ENCODE measurements at places on chromosomes 3 and 15. TPM values are rescaled to one million over a fixed set of nuclear protein-coding genes. Genes with fewer than 3 reads are reported as not detected.

DNA sequence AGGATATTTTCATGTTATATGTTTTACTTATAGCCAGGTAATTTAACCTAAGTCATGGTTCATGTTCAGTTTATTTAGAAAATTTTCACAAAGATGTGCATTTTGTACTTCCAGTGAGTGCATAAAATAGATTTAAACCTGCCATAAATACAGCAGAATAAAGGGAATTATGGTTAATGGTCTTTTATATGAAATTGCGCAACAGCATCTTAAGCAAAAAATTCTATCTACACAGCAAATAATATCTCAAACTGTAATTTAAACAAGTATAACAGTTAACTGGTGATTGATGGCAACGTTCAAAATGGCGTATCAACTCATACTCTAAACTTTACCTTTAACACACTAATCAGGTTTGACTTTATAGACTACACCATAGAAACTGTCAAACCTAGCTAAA is 97.6 kb downstream of the ROBO1 start:
- H3K4me3 ChIP-seq = no peak overlapping the region
- no peaks in the 10 kb centered on the region for H3K36me3 ChIP-seq
- no peaks in the 10 kb centered on the region for H3K4me1 ChIP-seq
- no peak for DNase-seq
- no peaks in the 10 kb centered on the region for H3K27me3 ChIP-seq

DNA sequence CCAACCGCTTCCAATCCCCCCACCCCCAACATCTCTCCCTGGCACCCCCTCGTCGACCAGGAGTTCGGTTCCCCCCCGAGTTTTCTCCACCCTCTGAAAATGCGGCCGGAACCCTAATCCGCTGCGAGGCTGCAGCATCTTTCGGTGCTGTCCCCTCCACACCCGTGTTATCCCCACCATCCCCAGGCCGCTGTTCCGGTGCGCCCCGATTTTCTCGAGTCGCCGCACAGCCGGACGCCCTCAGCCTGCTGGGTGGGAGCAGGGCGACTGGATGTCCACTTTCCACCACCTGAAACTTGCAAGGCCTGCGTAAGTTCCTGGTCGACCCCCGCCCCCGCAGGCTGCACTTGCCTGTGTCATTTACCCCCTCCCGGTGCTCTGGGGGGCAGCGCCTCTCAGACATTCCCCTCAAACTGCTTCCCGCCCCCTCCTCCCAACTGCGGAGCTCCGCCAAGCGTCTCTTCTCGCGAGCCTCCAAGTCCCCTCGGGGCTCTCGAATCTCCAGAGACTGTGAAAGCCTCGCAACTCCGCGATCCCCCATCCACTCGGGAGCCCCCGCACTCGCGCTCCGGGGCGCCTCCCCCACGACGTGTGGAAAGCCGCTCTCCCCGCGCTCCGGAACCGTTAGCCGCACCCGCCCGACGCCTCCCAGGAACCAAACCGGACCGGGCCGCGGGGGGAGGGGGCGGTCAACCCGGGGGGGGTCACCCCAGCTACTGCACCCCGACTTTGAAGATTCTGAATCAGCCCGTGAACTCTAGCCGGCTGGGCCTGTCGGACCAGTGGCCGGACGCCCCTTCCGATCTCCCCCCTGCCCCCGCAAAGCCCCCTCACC is 566 bp downstream of the ETV5 start:
- H3K27me3 ChIP-seq = peaks cover 87% of the 10 kb centered on the region
- no peaks in the 10 kb centered on the region for H3K36me3 ChIP-seq
- peak overlapping the region; percentile 96 for H3K4me3 ChIP-seq
- no peak overlapping the region for H3K27ac ChIP-seq

Gene ITPKA
- 0.25 TPM for total RNA-seq

DNA sequence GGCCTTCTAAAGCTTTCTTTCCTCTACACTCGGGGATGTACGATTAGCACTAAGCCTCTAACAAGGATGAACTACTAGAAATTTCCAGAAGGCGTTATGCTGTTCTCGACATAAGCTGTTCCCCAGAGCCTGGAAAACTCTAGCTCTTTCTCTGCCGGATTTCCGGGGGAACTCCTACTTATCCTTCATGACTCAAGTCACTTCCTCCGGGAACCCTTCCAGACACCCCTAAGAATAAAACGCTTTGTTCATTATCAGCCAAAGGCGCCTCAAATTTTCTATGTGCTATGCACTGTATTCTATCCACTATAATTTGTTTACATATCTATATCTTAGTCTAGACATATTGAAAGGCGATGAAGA is 455 bp upstream of the SNAP23 start:
- no peak for DNase-seq
- peaks cover 34% of the 10 kb centered on the region for H3K4me1 ChIP-seq
- peak overlapping the region; percentile 96 for H3K4me3 ChIP-seq
- peaks cover 2% of the 10 kb centered on the region for H3K36me3 ChIP-seq
- peak overlapping the region; percentile 93 for H3K27ac ChIP-seq
- no peaks in the 10 kb centered on the region for H3K27me3 ChIP-seq

DNA sequence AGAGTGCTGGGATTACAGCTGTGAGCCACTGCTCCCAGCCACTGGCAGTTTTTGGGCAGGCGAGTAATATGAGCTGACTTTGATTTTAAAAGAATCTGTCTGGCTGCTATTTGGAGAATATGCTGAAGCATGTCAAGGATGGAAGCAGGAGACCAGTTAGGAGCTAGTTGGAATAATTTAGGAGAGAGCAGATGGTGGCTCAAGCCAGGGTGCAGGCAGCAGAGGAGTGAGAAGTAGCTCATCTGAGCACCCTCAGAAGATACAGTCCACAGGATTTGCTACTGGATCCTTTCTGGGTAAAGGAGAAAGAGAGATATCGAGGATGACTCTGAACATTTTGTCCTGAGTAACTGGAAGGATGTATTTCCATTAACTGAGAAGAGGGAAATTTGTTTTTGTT is 30.4 kb upstream of the BDH1 start:
- H3K4me1 ChIP-seq = peaks cover 21% of the 10 kb centered on the region
- no peak overlapping the region for H3K4me3 ChIP-seq
- H3K27ac ChIP-seq = no peak overlapping the region
- DNase-seq = no peak
- no peaks in the 10 kb centered on the region for H3K36me3 ChIP-seq

DNA sequence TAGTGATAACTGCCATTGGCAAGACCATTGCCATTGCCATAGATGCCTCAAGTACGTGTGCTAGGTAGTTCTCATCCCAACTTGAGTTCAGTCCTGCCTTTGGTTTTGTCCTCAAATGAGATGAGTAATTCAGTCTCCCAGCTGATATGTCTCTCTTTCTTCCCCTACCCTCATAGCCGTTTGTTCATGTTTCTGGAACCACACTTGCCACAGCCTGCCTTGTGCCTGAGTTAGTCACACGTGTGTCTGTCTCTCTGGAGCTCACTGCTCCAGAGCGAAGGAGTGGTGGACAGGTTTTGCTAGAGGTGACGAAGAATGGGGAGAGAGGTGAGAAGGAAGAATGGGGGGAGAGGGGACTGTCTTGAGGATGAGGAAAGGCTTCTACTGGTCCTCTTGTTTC is 88.0 kb upstream of the IGF1R start:
- no peak overlapping the region for H3K4me3 ChIP-seq
- H3K4me1 ChIP-seq = peaks cover 1% of the 10 kb centered on the region
- H3K36me3 ChIP-seq = no peaks in the 10 kb centered on the region
- no peak overlapping the region for H3K27ac ChIP-seq
- DNase-seq = no peak
- H3K27me3 ChIP-seq = peaks cover 7% of the 10 kb centered on the region

DNA sequence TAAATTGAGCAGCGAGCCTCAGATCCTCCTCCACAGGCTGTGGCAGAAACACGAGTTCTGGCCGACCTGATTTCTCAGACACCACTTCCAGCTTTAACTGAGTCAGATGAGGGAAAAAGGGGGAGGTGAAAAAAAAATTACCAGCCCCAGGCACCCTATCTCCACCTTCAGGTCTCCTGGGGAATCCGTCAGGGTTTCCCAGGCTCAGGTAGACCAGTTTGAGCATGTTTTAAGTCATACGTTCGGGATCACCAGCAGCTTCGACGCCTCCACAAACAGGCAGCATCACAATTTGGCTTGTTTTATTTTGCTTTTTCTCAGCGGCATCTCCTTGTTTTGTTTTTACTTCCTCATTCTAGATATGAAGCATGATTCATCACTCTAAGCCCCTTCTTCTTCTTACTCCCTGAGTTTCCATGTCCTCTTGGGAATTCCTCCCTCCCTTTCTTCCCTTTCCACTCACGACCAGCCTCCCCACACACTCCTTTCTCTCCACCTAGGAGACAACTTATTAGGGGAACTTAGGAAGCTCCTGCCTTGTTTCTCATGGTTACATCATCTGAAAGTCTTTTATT is 190.1 kb downstream of the ZNF621 start:
- no peak overlapping the region for H3K27ac ChIP-seq
- peaks cover 7% of the 10 kb centered on the region for H3K27me3 ChIP-seq
- H3K4me3 ChIP-seq = no peak overlapping the region

Gene TAGLN3
- not detected for total RNA-seq

GRCh38 chr15:62975515-62975914 is 67.0 kb upstream of the TPM1 start:
- H3K4me1 ChIP-seq = peaks cover 5% of the 10 kb centered on the region
- peaks cover 19% of the 10 kb centered on the region for H3K27me3 ChIP-seq
- no peak overlapping the region for H3K27ac ChIP-seq
- no peak overlapping the region for H3K4me3 ChIP-seq

- H3K27me3 ChIP-seq = no peaks in the 10 kb centered on the region
- H3K4me1 ChIP-seq = no peaks in the 10 kb centered on the region
- H3K4me3 ChIP-seq = no peak overlapping the region
- no peaks in the 10 kb centered on the region for H3K36me3 ChIP-seq
- no peak overlapping the region for H3K27ac ChIP-seq
Measured at GRCh38 chr3:126340596-126340942, 16.6 kb downstream of the KLF15 start.

GRCh38 chr3:133750259-133750656 is 4.1 kb downstream of the TF start:
- no peak for DNase-seq
- H3K27me3 ChIP-seq = peaks cover 39% of the 10 kb centered on the region
- H3K27ac ChIP-seq = no peak overlapping the region
- H3K4me3 ChIP-seq = no peak overlapping the region
- H3K36me3 ChIP-seq = no peaks in the 10 kb centered on the region

DNA sequence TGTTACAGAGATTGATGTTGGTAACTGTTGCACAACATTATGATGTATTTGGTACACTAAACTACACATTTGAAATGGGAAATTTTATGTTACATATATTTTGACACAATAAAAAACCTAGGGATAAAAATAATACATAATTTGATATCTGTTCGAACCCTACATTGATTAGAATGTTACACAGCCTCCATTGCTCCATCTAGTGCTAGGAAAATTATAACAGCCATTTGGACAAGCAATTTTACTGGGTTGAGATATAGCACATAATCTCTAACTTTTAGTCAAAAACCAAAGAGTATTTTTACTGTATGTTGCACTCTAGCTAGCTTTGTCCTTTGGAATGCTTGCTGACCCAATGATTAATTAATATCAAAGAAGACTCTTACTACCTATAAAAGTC is 108.1 kb downstream of the LSAMP start:
- no peaks in the 10 kb centered on the region for H3K27me3 ChIP-seq
- H3K27ac ChIP-seq = no peak overlapping the region
- no peak overlapping the region for H3K4me3 ChIP-seq
- H3K4me1 ChIP-seq = no peaks in the 10 kb centered on the region
- no peaks in the 10 kb centered on the region for H3K36me3 ChIP-seq

Gene KNG1
- not detected for total RNA-seq

DNA sequence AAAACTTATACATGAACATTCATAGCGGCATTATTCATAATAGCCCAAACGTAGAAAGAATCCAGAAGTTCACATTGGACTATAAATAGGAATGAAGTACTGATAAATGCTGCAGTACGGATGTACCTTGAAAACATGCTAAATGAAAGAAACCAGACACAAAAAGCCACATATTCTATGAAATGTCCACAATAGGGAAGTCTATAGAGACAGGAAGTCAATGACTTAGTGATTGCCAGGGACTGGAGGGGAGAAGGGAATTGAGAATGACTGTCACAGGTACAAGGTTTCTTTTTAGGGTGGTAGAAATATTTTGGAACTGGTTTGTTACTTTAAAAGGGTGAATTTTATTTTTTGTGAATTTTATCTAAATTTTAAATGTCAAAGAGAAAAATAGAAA is 71.4 kb upstream of the SKOR1 start:
- peaks cover 22% of the 10 kb centered on the region for H3K36me3 ChIP-seq
- H3K27ac ChIP-seq = no peak overlapping the region
- no peak for DNase-seq
- H3K4me1 ChIP-seq = peaks cover 36% of the 10 kb centered on the region

Gene FETUB
- not detected for total RNA-seq

- H3K27ac ChIP-seq = no peak overlapping the region
- no peaks in the 10 kb centered on the region for H3K36me3 ChIP-seq
- H3K4me1 ChIP-seq = no peaks in the 10 kb centered on the region
- no peak for DNase-seq
- H3K4me3 ChIP-seq = no peak overlapping the region
Measured at GRCh38 chr15:84398763-84399701, 163.5 kb downstream of the GOLGA6L4 start.

Gene SERPINI2
- total RNA-seq = not detected

DNA sequence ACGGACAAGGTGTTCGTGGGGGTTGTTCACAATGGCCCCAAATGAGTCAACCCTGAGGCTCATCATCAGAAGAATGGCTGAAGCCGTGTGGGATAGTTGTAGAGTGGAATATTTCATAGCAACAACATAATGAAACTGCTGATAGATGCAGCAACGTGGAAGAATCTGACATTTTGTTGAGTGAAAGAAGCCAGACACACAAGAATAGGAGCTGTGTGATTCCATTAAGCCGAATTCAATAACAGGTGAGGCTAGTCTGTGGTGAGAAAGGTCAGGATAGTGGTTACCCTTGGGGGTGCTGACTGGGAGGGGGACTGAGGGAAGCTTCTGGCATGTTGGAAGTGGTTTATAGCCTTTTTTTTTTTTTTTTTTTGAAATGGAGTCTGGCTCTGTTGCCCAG is 144.0 kb downstream of the SMAD6 start:
- H3K36me3 ChIP-seq = no peaks in the 10 kb centered on the region
- H3K4me3 ChIP-seq = no peak overlapping the region
- DNase-seq = no peak
- H3K4me1 ChIP-seq = peaks cover 7% of the 10 kb centered on the region

Gene APEH
- total RNA-seq = 165 TPM

GRCh38 chr3:111979434-111980038 is 710 bp downstream of the ABHD10 start:
- H3K4me1 ChIP-seq = peaks cover 29% of the 10 kb centered on the region
- H3K27me3 ChIP-seq = peaks cover under 1% of the 10 kb centered on the region
- peaks cover 18% of the 10 kb centered on the region for H3K36me3 ChIP-seq
- DNase-seq = no peak
- H3K27ac ChIP-seq = peak overlapping the region; percentile 91

GRCh38 chr3:133548090-133548489 is 25.4 kb upstream of the CDV3 start:
- peaks cover 3% of the 10 kb centered on the region for H3K27me3 ChIP-seq
- no peaks in the 10 kb centered on the region for H3K36me3 ChIP-seq
- no peaks in the 10 kb centered on the region for H3K4me1 ChIP-seq
- DNase-seq = no peak
- no peak overlapping the region for H3K27ac ChIP-seq

Gene RPP14
- total RNA-seq = 13.9 TPM

Gene BFSP2
- not detected for total RNA-seq
